ENCODE measurements at places on chromosomes 1 and 21.
A peak's percentile ranks its signal among the peaks of the same experiment; 100 is the strongest.

GRCh38 chr1:169395955-169396354 lies 28.0 kb downstream of the BLZF1 start:
- no peak for DNase-seq

GRCh38 chr1:227792216-227793078 lies 23.0 kb upstream of the PRSS38 start:
- no peak for DNase-seq

DNA sequence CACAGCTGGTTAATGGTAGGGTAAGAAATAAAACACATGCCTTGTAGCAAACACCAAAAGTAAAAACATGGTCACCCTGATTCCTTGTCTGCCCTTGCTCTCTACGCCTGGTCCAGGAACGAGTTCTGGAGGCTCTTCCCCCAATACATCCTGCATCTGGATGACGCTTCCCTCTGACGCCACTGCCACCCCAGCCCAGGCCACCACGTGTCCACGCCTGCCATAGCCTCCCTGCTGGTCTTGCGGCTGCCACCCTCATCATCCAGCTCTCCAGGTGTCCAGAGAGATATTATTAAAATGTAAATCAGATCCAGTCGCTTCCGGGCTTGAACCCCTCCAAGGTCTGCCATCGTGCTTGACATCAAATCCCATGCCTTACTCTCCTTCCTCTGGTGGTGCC lies 39.3 kb downstream of the IGSF21 start:
- DNase-seq = no peak

DNA sequence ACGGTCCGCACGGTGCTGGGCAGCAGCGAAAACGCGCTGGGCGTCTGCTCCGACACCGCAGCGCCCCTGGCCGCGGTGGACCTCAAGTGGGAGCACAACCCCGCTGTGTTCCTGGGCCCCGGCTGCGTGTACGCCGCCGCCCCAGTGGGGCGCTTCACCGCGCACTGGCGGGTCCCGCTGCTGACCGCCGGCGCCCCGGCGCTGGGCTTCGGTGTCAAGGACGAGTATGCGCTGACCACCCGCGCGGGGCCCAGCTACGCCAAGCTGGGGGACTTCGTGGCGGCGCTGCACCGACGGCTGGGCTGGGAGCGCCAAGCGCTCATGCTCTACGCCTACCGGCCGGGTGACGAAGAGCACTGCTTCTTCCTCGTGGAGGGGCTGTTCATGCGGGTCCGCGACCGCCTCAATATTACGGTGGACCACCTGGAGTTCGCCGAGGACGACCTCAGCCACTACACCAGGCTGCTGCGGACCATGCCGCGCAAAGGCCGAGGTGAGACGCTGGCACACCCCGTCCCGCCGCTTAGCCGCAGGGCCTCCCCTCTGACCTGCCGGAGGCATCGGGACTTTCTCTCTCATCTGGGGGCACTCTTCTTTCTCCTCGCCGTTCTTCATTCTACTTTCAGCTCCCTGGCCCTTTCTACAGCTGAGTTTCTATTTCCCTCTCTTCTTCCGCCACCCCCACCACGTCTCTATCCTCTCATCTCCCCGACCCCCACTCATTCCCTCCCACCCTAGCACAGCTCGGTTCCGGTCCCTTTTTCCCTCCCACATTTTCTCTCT lies 1.0 kb downstream of the NPR1 start:
- DNase-seq = peak; percentile 56

GRCh38 chr1:8047112-8047511 lies 21.0 kb upstream of the ERRFI1 start:
- peak; percentile 94 for DNase-seq

DNA sequence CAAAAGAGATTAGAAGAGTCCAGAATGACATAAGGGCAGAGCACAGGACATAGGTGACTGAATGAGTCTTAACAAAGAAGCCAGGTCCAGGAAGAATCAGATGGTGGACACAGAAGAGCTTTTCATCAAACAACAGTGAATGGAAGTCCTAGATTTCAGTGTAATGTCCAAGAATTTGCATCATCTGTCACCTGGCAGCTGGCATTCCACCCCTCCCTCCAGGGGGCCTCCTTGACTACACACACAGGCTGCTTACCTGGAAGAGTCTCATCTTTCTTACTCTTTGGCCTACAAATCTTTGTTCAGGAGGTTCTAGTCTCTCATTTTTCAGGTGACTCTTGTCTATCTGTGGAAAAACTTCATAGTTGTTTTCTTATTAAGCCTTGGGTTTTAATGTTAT lies 36.2 kb downstream of the GORAB start:
- no peak for DNase-seq

DNA sequence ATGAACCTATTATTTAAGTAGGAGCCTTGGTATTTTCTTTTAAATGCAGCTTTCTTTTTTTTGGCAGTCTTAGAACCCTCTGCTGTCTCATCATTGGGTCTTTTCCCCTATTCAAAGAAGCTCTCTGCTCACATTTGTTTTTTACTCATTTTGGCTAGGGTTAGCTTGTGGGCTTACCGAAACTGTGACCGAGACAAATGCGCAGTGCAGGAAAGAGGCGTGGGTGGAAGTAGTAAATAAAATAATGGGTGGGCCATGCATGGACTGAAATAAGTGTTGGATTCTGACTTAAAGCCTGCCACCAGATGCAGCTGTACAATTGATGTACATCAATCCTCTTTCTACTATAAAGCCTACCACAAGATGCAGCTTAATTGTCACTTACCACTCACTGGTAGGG lies 14.7 kb downstream of the XPR1 start:
- no peak for DNase-seq

GRCh38 chr21:21464684-21465083 lies 466.5 kb downstream of the NCAM2 start:
- no peak for DNase-seq

GRCh38 chr1:10814976-10815857 lies 18.8 kb upstream of the CASZ1 start:
- no peak for DNase-seq

GRCh38 chr1:2049225-2049717 lies 940 bp upstream of the PRKCZ start:
- no peak for DNase-seq

GRCh38 chr1:51190961-51191360 lies 45.1 kb upstream of the RNF11 start:
- peak; percentile 51 for DNase-seq

DNA sequence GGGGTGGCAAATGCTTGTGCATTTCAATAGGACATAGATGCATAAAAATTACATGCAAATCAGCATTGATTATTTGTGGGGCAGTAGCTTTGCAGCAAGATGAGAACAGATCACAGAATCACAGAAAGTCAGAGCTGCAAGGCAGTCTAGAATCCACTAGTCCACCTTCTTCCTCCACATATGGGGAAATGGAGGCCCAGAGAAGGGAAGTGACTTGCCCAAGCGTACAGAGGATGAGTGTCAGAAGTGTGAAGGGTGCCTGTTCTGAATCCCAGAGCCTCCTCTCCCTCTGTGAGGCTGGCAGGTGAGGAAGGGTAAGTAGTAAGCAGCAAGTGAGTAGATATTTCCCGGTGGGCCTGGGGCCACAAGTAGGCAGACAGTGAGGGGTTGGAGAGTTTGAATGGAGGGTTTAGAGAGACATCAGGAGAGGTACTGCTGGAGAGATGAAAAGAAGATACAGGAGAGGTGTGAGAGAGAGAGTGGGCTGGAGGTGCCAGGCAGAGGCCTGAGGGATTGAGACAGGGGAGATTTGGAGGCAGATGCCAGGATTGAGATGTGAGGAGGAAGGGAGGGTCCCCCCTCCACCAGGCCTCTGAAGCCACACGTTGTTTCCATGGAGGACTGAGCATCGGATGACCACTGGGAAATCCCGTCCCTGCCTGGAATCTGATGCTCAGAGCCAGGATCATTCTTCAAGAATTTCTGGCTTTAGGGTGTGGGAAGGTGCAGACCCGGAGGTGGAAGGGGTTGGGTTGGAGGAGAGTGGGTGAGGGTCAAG lies 4.8 kb upstream of the MYOG start:
- no peak for DNase-seq

DNA sequence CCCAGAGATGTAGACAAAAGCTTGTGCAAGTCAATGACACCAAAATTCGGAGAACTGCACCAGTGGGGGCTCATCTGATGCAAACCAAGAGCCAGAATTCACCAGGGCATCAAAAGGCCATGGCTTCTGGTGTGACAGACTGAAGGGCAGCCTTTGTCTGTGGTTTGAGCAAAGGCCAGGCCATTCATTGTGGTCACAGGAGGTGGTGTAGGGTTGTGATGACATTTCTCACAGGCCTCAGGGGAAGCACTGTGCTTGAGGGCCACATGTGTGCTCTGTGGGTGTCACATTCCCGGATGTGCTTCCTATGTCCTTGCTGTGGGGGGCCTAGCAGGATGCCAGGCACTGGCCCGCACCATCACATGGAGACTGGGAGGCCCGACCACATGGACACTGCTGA lies 22.5 kb upstream of the KCNE1 start:
- no peak for DNase-seq

DNA sequence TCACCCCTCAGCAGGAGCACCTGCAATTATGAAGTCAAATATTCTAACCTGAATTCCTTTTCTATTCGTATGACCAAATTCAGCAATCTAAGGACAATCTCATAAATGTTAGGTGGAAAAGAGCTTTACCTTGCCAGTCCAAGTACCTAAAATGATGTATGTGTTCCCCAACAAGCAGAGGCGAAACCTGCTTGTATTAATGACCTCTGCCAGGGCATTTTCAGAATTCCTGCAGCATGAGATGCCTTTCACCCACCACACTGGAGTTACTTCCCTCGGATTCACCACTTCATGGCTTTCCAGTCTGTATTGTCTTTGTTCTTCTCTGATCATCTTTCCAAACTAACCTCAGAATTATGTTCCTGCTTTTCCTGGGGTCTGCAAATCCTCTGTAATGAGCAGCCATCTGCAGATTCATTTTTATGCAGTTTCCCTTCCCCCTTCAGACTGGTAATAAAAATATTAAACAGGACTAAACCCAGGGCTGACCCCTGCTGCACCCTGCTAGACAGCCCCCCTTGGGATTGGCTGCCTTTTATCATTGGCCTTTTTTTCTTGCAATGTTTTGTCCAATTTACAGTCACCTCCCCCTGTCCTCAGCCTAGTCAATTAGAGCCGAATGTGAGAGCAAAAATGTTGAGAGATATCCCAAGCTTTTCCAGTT lies 26.6 kb upstream of the CASQ2 start:
- DNase-seq = no peak

GRCh38 chr1:66271216-66271903 lies 262.6 kb upstream of the SGIP1 start:
- DNase-seq = peak; percentile 70

- no peak for DNase-seq
These were observed 9.5 kb downstream of the ETNK2 start for GRCh38 chr1:204142032-204142974.

- DNase-seq = no peak
These were observed 42.0 kb upstream of the SCCPDH start for GRCh38 chr1:246681900-246682895.

GRCh38 chr1:229657993-229658755 lies 32.1 kb downstream of the URB2 start:
- no peak for DNase-seq

DNA sequence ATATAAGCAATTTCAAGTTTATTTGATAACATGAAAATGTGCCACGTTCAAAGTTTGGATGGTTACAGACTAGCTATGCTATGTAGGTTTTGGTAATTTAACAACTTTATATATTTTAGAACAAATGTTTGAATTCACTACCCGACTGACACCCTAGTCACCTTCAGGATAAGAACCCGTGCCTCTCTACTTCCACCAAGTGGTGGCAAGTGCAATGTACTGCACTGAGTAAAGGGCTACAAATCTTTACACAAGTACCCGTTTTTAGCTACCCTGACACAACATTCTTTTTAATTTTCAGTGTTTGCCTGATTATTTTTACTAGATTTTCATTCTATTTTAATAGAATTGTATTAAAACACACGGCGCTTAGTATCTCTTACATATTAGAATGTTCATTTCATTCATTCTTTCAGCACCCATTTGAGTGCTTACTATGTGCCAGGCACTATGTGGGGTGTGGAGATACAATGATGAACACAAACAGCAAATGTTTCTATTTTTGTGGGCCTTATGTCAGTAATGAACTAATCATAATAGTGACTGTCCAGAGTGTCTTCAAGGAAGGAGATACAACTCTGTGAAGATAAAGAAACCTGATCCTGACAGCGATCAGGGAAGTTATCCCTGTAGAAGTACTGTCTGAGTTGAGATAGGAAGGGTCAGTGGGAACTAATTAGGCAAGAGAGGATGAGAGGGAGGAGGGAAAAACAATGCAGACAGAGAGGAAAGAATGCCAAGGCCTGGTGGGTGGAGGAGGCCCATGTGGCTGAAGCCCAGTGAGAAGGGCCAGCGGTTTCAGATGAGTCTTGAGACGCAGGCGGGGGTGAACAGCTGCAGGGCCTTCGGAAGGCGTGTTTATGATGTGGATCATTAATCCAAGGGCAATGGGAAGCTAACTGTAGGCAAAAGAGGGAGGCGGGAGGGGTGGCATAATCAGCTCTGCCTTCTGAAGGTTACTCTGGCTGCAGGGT lies 3.8 kb downstream of the LCA5L start:
- DNase-seq = peak; percentile 62

GRCh38 chr1:8497210-8497819 lies 179.4 kb downstream of the SLC45A1 start:
- DNase-seq = peak; percentile 52

GRCh38 chr1:184708084-184708676 lies 46.5 kb downstream of the EDEM3 start:
- DNase-seq = no peak

DNA sequence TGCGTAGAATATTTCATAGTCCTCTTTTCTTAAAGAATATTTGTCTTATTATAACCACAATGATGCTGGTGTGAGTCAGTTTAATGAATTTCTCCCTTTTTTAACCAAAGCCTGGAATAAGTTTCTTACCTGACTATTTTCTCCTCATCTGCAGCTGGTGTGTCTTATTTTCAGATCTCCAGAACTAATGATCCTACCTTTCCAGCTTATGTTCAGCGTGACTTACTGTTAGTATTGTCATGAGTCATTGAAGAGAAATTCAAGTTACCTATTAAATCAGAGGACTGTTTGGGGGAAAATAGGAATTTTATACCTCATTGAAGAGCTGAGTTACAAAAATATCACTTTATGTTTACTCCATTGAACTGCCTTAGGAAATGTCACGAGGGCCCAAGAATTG lies 482.1 kb downstream of the RWDD3 start:
- no peak for DNase-seq

DNA sequence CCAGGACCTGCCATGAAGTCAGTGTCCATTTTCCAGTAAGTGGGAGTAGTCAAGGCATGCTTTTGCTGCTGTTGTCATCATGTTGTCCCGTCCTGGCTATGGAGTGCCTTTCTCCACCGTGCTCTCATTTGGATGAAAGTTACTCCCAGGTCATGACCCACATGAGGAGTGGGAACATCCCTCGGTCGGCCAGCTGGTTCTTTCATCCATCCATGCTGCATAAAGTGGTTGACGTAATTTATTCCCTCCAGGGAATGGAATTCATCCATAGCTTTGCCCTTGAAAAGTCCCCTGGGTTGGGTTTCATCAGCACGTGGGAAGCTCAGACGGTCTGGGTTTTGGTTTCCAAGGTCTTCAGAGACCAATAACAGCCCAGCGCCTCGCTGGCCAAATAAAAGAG lies 11.6 kb downstream of the PLA2G2A start:
- DNase-seq = no peak

GRCh38 chr1:240888787-240889048 lies 276.8 kb upstream of the GREM2 start:
- DNase-seq = no peak

GRCh38 chr1:2904191-2904590 lies 102.7 kb upstream of the TTC34 start:
- no peak for DNase-seq
